A549 treated with GW870086 at 1 μM for 4 hours (cell line): ENCODE measurements at places on chromosomes 13 and 19. TPM values are rescaled to one million over a fixed set of nuclear protein-coding genes. Genes with fewer than 3 reads are reported as not detected.

Gene ZNF541
- not detected in 5 replicates for total RNA-seq

Gene FCGBP
- total RNA-seq: 0.54 to 1.1 TPM (median 0.87 TPM) in 5 replicates

Gene DMPK
- 36.2 to 49.7 TPM (median 47.1 TPM) in 5 replicates for total RNA-seq

Gene LILRB3
- total RNA-seq: 0.20 to 0.59 TPM (median 0.31 TPM) in 5 replicates

Gene UBE2L5
- not detected in 5 replicates for total RNA-seq

Gene DUS3L
- 25.9 to 32.3 TPM (median 28.6 TPM) in 5 replicates for total RNA-seq

Gene ZNF135
- not detected in 5 replicates for total RNA-seq

Gene APOE
- 13.6 to 18.6 TPM (median 13.8 TPM) in 5 replicates for total RNA-seq

Gene CYP4F12
- 1.9 to 3.2 TPM (median 2.2 TPM) in 5 replicates for total RNA-seq

Gene CYP2F1
- total RNA-seq: not detected in 5 replicates

Gene RFPL4A
- 0.53 to 1.2 TPM (median 0.97 TPM) in 5 replicates for total RNA-seq

Gene GJB2
- 0.62 to 1.00 TPM (median 0.86 TPM) in 5 replicates for total RNA-seq

Gene MISP
- 67.0 to 86.8 TPM (median 81.7 TPM) in 5 replicates for total RNA-seq

Gene SCEL
- 0.76 to 1.1 TPM (median 0.93 TPM) in 5 replicates for total RNA-seq

Gene AZU1
- 0.15 to 0.41 TPM (median 0.35 TPM) in 4 of 5 replicates, not detected in the other for total RNA-seq

Gene TMPRSS9
- 0.03 to 0.42 TPM in 2 of 5 replicates, not detected in the others for total RNA-seq

Gene DNAAF3
- total RNA-seq: 3.7 to 7.7 TPM (median 5.7 TPM) in 5 replicates

Gene MYBPC2
- total RNA-seq: 0.03 TPM in 1 of 5 replicates, not detected in the others

Gene MIA
- not detected in 5 replicates for total RNA-seq

Gene DACT3
- total RNA-seq: 0.15 to 0.26 TPM (median 0.22 TPM) in 5 replicates

Gene CGB8
- 1.9 to 3.4 TPM (median 2.0 TPM) in 5 replicates for total RNA-seq

Gene RASGRP4
- 0.07 to 0.23 TPM (median 0.11 TPM) in 4 of 5 replicates, not detected in the other for total RNA-seq

Gene CNN1
- total RNA-seq: 0.25 to 0.80 TPM (median 0.48 TPM) in 5 replicates

Gene ZNF497
- 0.77 to 1.4 TPM (median 1.1 TPM) in 5 replicates for total RNA-seq

Gene ICAM5
- 0.34 to 1.1 TPM (median 0.61 TPM) in 5 replicates for total RNA-seq

Gene PRODH2
- 0.18 to 0.80 TPM (median 0.29 TPM) in 5 replicates for total RNA-seq

Gene ZNF793
- total RNA-seq: 0.08 TPM in 1 of 5 replicates, not detected in the others

Gene COX7A1
- not detected in 5 replicates for total RNA-seq

Gene TBC1D4
- 12.6 to 15.7 TPM (median 15.2 TPM) in 5 replicates for total RNA-seq

Gene CPB2
- not detected in 5 replicates for total RNA-seq

Gene METTL21C
- total RNA-seq: not detected in 5 replicates

Gene ADGRE1
- total RNA-seq: 3.8 to 5.4 TPM (median 4.8 TPM) in 5 replicates

Gene ADAMTSL5
- total RNA-seq: 2.9 to 4.5 TPM (median 3.4 TPM) in 5 replicates

Gene INAFM1
- total RNA-seq: 4.3 to 11.0 TPM (median 9.7 TPM) in 5 replicates

Gene OR7C1
- total RNA-seq: not detected in 5 replicates

Gene STOML3
- total RNA-seq: not detected in 5 replicates
